ENCODE measurements at places on chromosomes 3 and 15. TPM values are rescaled to one million over a fixed set of nuclear protein-coding genes. Genes with fewer than 3 reads are reported as not detected.
A peak's percentile ranks its signal among the peaks of the same experiment; 100 is the strongest.

- peak; percentile 80 for DNase-seq
Observed at GRCh38 chr3:46935168-46935858, 41.2 kb downstream of the CCDC12 start.

FYTTD1 gene
- polyA plus RNA-seq: 19.8 TPM

DNA sequence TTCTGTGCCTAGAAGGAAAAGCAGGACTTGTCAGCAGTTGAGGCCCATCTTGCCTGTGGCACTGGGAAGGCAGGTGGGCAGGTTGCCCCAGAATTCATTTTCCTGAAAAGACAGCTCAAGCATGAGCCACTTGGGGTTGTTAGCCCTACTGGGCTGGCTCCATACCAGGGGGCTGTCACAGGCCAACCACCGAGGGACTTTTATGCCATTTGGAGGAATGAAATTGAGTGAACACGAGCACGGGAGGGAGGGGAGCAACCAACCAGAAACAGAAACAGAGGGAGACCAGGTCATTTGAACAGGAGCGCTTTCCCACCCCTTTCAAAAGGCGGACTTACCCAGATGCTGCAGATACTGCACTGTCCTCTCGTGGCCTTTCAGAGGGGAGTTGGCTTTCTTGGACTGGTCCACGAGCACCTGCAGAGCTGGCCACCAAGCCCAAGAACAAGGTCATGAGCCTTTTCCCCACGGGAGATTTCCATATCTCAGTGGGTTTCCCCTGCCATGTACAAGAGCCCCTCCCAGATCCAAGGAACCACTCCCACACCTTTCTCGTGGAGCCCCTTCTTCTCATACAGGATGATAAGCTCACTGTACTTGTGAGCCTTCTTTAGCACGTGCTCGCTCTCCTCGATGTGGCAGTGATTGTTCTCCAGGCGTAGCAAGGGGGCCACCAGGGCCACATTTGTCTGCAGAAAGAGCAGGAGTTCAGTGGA lies 9.9 kb upstream of the PLA2G4F start:
- DNase-seq: no peak

- DNase-seq: no peak
Observed at GRCh38 chr15:28456476-28457395, 76.0 kb downstream of the GOLGA8G start.

GRCh38 chr15:79064496-79064895 lies 26.1 kb downstream of the RASGRF1 start:
- no peak for DNase-seq

CRABP1 gene
- 0.79 TPM for polyA plus RNA-seq

- DNase-seq: peak; percentile 55
Observed at GRCh38 chr3:111668888-111669488, 73.8 kb upstream of the ZBED2 start.

COX17 gene
- polyA plus RNA-seq: 151 TPM

GRCh38 chr3:98914210-98915080 lies 12.9 kb upstream of the DCBLD2 start:
- DNase-seq: peak; percentile 65

- peak; percentile 59 for DNase-seq
Observed at GRCh38 chr3:179969525-179969924, 67.2 kb downstream of the PEX5L start.

DNA sequence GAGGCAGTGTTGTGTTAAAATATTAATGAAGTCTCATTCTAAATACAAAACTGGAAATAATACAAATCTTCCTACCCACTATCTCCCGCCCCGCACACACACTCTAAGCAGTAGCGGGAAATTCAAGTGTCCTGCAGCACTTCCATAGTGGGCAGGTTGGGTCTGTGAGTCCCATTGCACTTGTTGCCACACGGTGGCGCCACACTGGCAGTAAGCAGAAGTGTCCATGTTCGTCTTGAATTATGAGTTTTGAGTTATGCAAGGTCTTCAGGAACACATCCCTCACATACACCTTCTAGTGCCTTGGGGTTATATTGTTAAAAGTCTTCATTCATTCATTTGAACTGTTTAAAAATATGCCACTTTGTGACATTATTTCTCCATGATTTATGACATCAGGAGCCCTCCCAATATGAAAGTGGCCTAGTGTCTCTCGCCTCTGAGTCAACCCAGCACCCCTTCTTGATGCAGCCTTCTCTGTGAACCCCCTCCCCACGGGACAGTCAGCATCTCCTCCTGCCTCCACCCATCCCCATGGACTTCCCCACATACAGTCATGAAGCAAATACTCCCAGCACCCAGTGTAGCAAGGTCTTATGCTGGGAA lies 17.6 kb upstream of the CCDC174 start:
- DNase-seq: peak; percentile 83

DNA sequence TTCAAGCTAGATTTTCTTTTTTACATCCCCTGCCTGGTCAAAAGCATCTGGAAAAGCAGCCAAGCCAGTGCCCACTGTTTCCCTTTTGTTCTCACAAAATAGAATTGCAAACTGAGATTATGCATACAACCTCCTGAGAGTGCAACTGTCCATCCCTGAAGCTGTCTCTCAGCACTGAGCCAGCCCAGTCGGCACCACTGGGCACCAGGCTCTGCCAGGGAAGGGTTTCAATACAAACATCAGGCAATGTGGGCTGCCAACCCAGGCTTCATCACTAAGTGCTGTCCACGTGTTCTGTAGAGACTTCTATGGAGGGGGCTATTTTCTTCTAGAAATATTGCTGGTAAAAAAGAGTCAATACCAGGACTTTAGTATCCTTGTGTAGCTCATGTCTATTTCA lies 356.3 kb upstream of the TBL1XR1 start:
- no peak for DNase-seq

GRCh38 chr3:152638707-152639450 lies 196.1 kb upstream of the P2RY1 start:
- DNase-seq: no peak

DNA sequence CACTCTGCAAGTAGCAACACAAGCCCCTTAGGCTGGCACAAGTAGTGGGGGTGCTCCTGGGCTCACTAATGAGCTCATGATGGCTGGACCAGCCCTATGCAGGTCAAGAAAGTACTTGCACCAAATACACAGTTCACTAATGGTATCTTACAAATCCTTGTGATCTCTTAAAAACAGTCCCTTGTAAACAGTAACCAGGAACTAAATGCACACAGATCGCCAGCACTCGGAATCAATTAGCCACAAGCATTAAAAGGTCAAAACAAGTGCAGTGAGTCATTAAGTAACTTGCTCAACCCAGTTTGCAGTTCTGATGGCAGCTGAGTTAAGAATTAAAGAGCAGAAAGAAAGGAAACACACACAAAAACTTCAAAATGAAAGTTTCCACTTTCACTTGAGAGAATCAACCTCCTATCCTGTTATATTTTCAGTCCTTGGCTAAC lies 43.2 kb downstream of the ARHGEF3 start:
- DNase-seq: peak; percentile 61

GOLGA8T gene
- polyA plus RNA-seq: 2.1 TPM

- DNase-seq: no peak
Observed at GRCh38 chr3:76888856-76889255, 151.0 kb upstream of the ROBO2 start.

SNTN gene
- not detected for polyA plus RNA-seq

DNA sequence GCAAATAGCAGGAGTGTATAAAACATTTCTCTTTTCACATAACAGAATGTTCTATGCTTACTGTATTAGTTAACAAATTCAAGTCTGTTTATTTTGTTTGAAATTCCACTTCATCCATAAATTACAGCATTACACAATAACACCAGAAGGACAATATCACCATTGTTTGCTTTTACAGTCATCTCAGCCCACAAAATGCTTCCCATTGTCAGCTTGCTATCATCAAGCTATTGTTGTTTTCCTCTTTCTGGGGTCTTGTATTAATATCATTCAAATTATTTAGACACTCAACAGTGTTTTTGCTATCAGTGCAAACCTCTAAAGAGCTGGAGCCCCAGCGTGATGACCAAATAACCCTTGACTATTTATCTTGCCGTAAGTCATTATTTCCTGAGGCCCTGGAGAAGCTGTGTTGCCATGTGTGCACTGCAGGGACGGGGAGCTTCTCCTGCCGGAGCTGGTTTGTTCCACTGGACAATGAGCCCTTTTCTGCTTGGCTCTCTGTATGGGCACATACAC lies 1.1 kb downstream of the SAMMSON start:
- DNase-seq: peak; percentile 19

GRCh38 chr15:49865925-49866757 lies 245.3 kb downstream of the DTWD1 start:
- peak; percentile 93 for DNase-seq

DNA sequence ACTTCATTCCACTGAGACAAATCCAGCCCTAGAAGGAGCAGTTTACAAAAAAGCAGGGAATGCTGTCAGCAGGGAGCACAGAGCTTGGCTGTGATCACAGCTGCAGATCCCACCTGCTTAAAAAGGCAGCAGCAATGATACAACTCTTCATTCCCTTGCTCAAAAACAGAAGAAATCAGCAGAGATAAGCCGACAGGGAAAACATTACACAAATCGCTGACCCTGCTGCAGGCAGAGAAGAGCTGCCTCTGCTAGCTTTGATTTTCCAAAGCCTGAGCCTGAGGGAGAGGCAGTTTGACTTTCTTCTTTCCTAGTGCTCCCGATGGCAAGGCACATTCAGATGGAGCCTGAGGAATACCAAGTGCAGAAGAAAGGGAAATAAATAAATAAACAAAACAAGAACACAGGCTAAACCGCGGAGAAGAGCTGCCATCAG lies 80.2 kb downstream of the SHQ1 start:
- no peak for DNase-seq

CALML4 gene
- 12.1 TPM for polyA plus RNA-seq

PLAAT1 gene
- not detected for polyA plus RNA-seq

DNA sequence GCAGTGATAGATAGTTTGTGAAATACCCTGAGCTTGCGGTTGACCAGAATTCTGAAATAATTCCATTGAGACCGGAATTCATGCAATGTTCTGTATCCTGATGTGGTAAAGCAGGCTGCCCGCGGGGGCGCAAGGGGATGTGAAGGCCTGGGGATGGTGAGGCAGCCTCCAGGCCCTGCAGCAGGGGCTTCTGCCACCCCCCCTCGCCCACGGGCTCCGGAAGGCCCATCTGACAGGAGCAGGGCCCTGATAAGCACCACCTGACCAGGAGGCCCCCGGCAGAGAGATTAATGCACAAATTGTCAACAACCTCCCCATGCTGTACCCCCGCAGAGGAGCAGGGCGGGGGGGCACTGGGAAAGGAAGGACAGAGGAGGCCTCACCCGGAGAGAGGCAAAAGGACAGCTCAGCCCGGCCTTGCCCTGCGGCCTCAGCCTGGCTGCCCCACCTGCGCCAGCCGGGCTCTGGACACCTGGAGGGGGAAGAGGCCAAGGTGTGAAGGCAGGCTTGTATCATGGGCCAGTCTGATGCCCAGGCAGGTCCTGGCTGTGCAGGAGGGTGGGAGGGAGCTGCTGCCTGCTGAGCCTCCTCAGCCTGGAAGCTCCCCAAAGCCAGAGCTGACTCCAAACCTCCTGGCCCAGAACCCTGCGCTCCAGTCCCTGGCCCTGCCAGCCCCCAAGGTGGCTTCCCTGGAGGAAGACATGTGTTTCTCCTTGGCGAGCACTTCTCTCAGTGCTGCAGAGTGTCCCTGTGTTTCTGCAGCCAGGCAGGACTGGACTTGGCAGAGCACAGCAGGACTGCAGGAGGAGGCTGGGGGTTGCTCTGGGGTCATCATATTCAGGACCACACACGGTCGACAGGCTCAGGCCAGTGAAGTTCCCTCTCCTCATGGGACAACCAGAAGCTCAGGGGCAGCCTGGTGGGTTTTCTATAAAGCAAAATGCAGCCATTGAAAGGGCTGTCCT lies 46.5 kb downstream of the RPN1 start:
- DNase-seq: no peak

GRCh38 chr15:84112025-84112424 lies 123.5 kb upstream of the GOLGA6L4 start:
- DNase-seq: no peak

GRCh38 chr15:79418693-79419279 lies 13.3 kb upstream of the MINAR1 start:
- no peak for DNase-seq

- no peak for DNase-seq
Observed at GRCh38 chr15:74825866-74826265, 561 bp upstream of the CPLX3 start.

- DNase-seq: no peak
Observed at GRCh38 chr15:100112061-100112420, 229.7 kb downstream of the ADAMTS17 start.

DNA sequence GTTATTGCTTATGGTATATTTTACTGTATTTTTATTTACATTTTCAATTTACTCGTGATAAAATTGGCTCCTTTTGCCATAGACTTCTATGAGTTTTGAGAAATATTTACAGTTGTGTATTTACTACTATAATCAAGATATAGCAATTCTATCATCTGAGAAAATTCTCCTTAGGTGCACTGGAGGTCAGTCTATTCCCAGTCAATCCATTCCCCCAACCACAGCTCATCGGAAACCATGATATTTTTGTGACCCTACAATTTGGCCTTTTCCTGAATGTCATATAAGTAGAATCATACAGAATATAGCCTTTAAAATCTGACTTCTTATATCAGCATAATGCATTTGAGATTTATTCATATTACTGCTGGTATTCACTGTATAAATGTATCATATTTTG lies 114.7 kb upstream of the LRTM1 start:
- DNase-seq: no peak

All from A549 (cell line).